Vein endothelial cell (primary cell): ENCODE measurements at places on chromosomes 7 and 10. TPM values are rescaled to one million over a fixed set of nuclear protein-coding genes. Genes with fewer than 3 reads are reported as not detected.

PPP1R17 gene
- total RNA-seq = not detected in 2 replicates

CBX3 gene
- 147 and 170 TPM in 2 replicates for total RNA-seq

NUP205 gene
- 63.7 and 87.8 TPM in 2 replicates for total RNA-seq

POLR2J3 gene
- total RNA-seq = 85.0 and 93.7 TPM in 2 replicates

OPALIN gene
- not detected in 2 replicates for total RNA-seq

PDE1C gene
- 0.33 and 1.8 TPM in 2 replicates for total RNA-seq

LRMDA gene
- 18.3 TPM in 2 replicates for total RNA-seq

NSUN6 gene
- 6.6 and 8.5 TPM in 2 replicates for total RNA-seq

NEBL gene
- 2.6 and 3.2 TPM in 2 replicates for total RNA-seq

PNLIPRP1 gene
- not detected in 2 replicates for total RNA-seq

NIPSNAP2 gene
- 60.7 and 69.9 TPM in 2 replicates for total RNA-seq

PLPP4 gene
- 0.65 and 1.6 TPM in 2 replicates for total RNA-seq

BTBD16 gene
- total RNA-seq = not detected in 2 replicates

OR2A12 gene
- not detected in 2 replicates for total RNA-seq
